ENCODE measurements at places on chromosomes 11 and 22.

DNA sequence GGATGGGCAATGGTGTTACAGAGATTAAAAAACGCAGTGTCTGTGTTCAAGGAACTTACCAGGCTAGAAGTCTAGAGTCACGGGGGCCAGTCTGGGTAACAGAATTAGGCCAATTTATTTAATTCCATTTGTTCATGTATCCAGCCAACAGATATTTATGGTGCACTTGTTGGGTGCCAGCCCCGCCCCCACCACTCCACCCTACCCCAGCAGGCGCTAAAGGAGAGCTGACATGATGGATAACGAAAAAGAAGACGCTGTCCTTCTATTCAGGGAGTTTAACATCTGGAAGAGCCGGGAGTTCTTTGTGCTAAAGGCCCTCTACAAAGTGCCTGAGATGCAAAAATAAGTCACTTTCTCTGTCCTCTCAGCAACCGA, 1.1 kb upstream of the BMAL1 start:
- DNase-seq, result no peak

DNA sequence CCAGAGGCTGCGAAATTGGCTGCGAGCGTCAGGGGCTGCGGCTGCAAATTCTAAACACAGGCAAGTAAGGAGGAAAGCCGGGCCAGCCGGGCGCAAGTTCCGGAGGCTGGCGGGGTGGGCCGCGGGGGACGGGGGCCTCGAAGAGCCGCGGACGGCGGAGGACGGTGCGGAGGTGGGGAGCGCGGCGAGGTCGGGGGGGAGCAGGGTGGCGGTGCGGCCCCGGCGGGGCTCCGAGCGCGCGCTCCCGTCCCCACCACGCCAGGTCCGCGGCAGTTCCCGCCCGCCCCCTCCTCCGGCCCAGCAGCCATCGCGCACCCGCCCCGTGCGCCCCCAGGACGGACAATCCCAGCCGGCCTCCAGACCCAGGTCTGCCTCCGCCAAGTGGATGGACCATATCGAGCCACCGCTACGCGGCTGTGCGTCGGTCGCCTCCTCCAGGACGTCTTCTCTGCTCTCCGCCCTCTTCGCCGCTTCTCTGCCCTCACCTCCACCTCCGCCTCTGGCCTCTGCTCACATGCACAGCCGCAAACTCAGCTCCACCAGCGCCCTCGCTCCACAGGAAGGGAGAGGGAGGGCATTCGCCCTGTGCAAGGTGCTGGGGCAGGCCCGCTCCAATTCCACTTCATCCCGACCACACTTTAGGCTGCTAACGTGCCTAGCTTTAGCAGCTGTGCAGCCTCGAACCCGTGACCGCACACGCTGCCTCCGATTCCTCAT, 7.2 kb downstream of the ELFN2 start:
- no peak for DNase-seq

GRCh38 chr22:30193031-30193775, 53.4 kb downstream of the LIF start:
- DNase-seq, result no peak

DNA sequence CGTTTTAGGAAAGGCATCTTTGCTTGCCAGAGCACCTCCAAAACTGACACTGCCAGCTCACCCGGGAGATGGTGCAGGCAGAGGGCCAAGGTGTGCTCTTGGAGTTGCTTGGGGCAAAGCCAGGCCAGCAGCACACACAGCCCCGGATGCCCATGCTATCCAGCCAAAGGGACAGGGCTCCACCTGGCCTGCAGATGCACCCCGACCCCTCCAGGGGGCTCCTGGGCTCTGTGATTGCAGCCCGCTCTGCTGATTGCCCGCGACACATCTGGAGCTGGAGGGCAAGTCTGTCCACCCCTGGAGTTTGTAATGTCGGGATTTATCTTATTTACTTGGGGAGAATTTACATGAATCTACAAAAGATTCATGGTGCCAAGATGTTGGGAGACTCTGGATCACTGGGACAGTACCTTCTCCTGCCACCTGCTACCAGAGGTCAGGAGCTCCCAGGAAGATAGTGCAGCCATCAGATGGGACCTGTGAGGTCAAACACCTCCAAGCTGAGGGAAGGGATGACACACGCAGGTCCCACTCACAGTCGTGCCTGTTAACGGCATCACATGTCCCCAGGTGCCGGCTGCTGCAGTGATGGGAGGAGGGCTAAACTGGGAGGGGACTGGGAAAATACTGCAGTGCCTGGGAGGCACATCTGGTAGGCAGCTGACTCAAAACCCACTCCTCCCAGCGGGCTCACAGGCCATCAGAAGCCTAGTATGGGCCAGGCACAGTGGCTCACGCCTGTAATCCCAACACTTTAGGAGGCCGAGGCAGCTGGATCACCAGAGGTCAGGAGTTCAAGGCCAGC, 17.2 kb downstream of the CBX7 start:
- DNase-seq, result no peak
